Parietal lobe (tissue), 2 donors: ENCODE measurements at places on chromosomes 11 and 22. TPM values are rescaled to one million over a fixed set of nuclear protein-coding genes. Genes with fewer than 3 reads are reported as not detected.

Gene APOBEC3C
- 0.31 TPM for total RNA-seq

Gene OR51E2
- not detected for total RNA-seq

Gene KIF18A
- 8.1 TPM for total RNA-seq

Gene TTC36
- total RNA-seq, result 7.2 TPM

Gene GNAZ
- 175 TPM for total RNA-seq

Gene NPAS4
- 2.2 TPM for total RNA-seq

Gene GRAMD4
- 80.4 TPM for total RNA-seq

Gene TP53AIP1
- total RNA-seq, result 0.94 TPM

Gene FRMD8
- 7.8 TPM for total RNA-seq

Gene SLC6A5
- total RNA-seq, result not detected

Gene RPS6KA4
- total RNA-seq, result 13.1 TPM

Gene HTR3A
- total RNA-seq, result 0.63 TPM

Gene KCNK7
- not detected for total RNA-seq

Gene OR8G1
- not detected for total RNA-seq

Gene KDM4E
- not detected for total RNA-seq

Gene C11orf91
- not detected for total RNA-seq

Gene CDKN1C
- total RNA-seq, result 21.3 TPM

Gene ENTHD1
- not detected for total RNA-seq

Gene ZBTB16
- total RNA-seq, result 21.3 TPM

Gene MS4A14
- not detected for total RNA-seq

Gene TST
- total RNA-seq, result 5.0 TPM

Gene FANCF
- 21.6 TPM for total RNA-seq

Gene ASPHD2
- total RNA-seq, result 12.2 TPM

Gene ADM2
- total RNA-seq, result under 0.01 TPM

Gene PRR33
- not detected for total RNA-seq

Gene CRYBB3
- not detected for total RNA-seq

Gene ABCC8
- total RNA-seq, result 34.7 TPM

Gene IFITM1
- 1.3 TPM for total RNA-seq

Gene MFRP
- not detected for total RNA-seq

Gene UCP2
- 12.8 TPM for total RNA-seq

Gene OR5L2
- not detected for total RNA-seq

Gene SHISAL1
- 25.7 TPM for total RNA-seq

Gene PANX1
- 159 TPM for total RNA-seq

Gene MUC6
- total RNA-seq, result not detected

Gene BCO2
- total RNA-seq, result 12.5 TPM

Gene B4GALNT4
- 163 TPM for total RNA-seq

Gene CARNS1
- total RNA-seq, result 0.31 TPM

Gene HMBS
- total RNA-seq, result 8.1 TPM

Gene SMTNL1
- not detected for total RNA-seq

Gene SLC22A25
- total RNA-seq, result not detected

Gene PLAAT5
- total RNA-seq, result 1.9 TPM

Gene LRRN4CL
- 0.31 TPM for total RNA-seq

Gene DNAJB13
- 1.3 TPM for total RNA-seq

Gene GVQW3
- total RNA-seq, result 31.6 TPM

Gene CYP2D6
- 7.2 TPM for total RNA-seq

Gene IL17REL
- 0.31 TPM for total RNA-seq

Gene GUCY1A2
- total RNA-seq, result 186 TPM

Gene BSCL2
- total RNA-seq, result 102 TPM

Gene CDC45
- total RNA-seq, result 6.6 TPM

Gene PIM3
- total RNA-seq, result 12.2 TPM

Gene GAL3ST1
- 1.6 TPM for total RNA-seq

Gene DCHS1
- total RNA-seq, result 99.8 TPM

Gene ADAMTS15
- total RNA-seq, result 1.6 TPM

Gene NNMT
- 2.8 TPM for total RNA-seq

Gene KRTAP5-2
- total RNA-seq, result not detected

Gene OR8D1
- not detected for total RNA-seq

Gene APOBEC3F
- total RNA-seq, result not detected

Gene KRTAP5-10
- not detected for total RNA-seq

Gene UPK3A
- not detected for total RNA-seq

Gene CLMP
- 61.3 TPM for total RNA-seq
